ENCODE measurements at places on chromosomes 3 and 15.

- no peak for DNase-seq
These were observed 113.5 kb upstream of the LRRN1 start for GRCh38 chr3:3685721-3686120.

DNA sequence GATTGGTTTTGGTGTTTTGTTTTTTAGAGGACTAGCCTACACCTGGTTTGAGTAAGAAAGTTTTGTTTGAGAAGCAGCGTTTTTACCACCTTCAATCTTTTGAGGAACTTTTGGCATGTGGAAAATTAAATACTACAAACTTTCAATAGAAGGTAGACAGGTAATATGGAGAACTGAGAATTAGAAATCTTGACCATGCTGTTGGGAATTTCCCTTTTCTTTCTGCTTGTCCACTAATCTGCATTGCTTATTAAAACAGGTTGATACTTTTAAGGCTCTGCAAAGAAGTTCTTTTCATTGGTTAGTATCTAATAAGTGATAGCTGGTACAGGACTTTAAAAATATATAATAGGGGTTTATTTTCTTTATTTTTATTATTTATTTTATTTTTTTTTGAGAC, 31.9 kb downstream of the UBE2E1 start:
- DNase-seq: no peak

GRCh38 chr3:52524258-52524751, 9.4 kb downstream of the NT5DC2 start:
- no peak for DNase-seq

GRCh38 chr3:4478261-4478660, 11.2 kb upstream of the SUMF1 start:
- no peak for DNase-seq

DNA sequence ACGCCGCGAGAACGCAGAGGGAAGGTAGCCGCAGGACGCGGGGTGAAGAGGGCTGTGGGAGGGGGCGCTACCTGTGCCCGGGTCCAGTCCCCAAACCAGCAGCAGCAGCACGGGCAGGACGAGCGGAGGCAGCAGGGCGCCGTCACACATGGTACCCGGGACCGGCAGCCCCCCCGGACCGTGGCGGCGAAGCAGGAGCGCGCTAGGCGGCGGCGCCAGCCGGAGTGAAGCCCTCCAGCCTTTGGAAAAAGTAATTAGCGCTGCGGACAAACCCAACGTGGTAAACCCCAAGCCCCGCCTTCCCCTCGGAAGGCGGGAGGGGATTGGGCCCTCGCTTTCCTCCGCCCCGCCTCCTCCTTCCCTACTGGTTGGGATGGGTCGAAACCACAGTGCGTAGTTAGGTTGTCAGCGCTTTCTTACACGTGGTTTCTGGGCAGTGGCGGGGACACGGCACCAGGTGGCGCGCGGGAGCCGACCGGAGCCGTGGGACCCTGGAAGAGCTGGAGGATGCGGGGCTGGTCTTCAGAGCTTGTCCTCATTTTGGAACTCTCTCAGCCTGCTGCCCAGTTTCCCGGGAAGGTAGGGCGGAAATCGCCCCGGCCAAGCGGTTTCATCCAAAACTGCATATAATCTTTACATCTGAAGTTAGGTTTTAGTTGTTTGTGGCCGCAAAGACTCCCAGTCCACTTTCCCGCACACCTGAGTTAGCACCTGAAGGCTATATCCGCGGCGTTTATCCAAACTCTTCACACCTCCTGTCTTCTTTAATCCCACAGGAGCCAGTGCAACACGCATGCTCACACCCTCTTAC, at the start of gene ADAMTS17:
Gene ADAMTS17 (minus strand): TSS at position 226 of the 811 bp plus-strand sequence. CDS start 76 bp downstream, at position 150.
- peak; percentile 96 for DNase-seq

GRCh38 chr3:113437411-113437810, 3.9 kb downstream of the CFAP44 start:
- DNase-seq: no peak

- DNase-seq: no peak
These were observed 101.0 kb downstream of the ANP32A start for GRCh38 chr15:68719672-68720071.

DNA sequence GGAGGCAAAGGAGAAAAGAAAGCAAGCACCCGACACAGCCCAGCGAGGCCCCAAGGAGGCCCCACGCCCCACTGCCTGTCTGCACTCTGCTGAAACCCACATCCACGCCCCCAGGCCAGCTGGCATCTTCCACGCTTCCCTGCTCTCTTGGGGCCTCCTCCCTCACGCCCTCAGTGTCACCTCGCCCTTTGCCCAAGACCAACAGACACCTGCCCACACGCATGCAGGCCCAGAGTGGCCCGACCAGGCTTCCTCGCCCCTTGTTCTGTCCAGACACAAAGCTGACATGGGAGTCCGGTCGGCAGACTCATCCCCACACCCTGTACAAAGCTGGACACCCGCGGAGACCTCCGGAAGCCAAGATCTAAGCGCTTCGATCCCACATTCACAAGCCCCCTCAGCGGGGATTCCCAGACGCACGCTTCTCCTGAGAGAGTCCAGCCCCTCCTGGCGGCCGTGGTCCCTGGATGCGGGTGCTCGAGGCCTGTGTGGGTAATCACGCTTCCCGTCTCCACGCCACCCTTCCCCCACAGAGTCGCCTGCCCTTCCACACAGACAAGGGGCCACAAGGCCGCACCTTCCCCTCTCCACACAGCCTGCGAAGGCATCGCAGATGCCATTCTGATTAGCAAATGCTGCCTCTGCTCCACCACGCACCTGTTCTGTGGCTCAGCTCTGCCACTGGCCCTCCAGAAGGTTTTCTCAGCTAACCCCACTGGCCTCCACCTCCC, 176.6 kb downstream of the XXYLT1 start:
- DNase-seq: no peak

GRCh38 chr15:85897207-85897894, 102.6 kb upstream of the KLHL25 start:
- no peak for DNase-seq

- no peak for DNase-seq
These were observed 2.4 kb upstream of the RASSF1 start for GRCh38 chr3:50342813-50343633.

DNA sequence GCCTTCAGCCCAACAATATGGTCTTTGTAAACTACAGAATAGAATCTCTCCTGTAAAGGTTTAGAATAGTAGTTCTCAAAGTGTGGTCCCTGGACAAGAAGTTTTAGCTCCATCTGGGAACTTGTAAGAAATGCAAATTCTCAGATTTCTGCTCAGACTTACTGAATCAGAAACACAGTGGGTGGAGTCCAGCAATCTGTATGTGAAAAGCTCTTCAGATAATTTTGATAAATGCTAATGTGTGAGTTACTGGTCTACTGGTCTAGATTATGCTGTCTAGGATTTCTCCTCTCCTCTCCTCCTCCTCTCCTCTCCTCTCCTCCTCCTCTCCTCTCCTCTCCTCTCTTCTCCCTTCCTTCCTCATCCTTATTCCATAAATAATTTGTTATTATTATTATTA, 57.5 kb downstream of the RBMS3 start:
- no peak for DNase-seq

GRCh38 chr15:74179101-74179841, 5.8 kb downstream of the ISLR start:
- no peak for DNase-seq

GRCh38 chr3:185486394-185486793, 12.4 kb downstream of the TMEM41A start:
- DNase-seq: no peak

GRCh38 chr3:51709004-51709420, 2.1 kb downstream of the GRM2 start:
- DNase-seq: no peak

DNA sequence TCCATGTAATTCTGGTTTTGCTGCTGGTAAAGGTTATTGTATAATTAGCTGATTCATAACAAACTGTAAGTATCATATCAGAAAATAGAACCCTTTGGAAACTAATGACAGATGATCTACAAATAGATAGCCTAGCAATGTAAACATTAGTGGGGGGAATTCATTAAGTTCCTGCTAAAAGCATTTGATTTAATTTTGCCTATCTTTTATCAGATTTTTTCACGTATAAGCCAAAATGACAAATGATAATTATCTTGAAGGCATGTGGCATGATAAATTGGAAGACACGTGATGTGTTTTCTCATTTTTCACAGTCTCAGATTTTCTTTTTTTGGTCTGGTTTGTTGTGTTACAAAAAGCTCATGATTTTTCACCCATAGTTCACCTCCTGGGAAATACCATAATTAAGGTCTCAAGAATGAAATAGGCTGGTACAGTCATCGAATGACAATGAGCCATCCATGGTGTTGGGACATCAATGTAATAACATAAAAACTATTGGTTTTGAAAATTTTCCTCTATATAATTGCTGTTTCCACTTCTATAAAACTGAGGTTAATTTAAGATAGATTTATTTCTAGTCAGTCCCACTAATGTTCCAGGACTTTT, 325.9 kb upstream of the TBL1XR1 start:
- DNase-seq: no peak

DNA sequence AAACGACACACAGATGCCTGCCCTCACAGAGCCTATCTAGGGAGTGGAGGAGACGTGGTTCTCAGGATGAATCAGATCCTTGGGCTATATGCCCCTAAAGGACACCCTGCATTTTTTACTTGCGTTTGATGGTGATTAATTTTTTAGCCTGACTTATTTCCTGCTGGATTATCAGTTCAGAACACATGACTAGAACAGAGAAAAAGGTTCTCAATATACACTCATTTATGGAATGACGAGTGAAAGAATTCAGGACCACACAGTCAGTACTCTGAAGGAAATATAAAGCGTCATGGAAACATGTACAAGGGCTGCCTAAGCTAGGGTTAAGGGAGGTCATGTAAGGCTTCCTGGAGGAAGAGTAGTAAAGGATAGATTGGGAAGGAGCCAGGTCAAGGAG, 121.8 kb downstream of the SSR3 start:
- DNase-seq: no peak

GRCh38 chr3:7309641-7310102, 448.8 kb downstream of the GRM7 start:
- no peak for DNase-seq

DNA sequence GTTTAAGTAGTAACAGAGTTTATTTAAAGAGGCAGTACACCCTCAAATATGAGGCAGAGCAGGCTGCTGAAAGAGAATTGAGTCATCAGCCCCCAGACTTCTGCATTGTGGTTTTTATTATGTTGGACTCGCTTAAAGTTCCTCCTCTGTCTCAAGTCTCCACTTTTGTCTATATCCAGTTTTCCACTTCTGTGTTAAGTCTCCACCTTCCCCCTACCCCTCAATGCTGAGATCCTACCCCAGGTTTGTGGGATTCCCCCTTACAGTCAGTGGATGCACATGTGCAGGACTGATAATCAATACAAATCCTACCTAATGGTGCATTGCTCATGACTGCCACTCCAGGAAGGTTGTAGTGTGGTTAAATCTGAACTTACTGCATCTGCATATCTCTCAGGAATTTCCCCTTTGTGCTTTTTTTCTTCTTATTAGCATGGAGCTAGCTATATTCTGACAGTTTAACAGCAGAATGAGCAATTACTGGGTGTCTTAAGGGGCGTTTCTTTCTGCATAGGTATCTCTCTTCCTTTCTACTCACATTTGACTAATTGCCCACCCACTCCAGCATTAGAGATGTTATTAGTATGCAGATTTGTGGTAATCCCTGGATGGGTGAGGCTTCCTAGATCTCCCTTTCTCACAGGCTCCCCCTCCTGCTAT, 11.9 kb upstream of the CD200R1L start:
- no peak for DNase-seq

- no peak for DNase-seq
These were observed 32.2 kb upstream of the BCL6 start for GRCh38 chr3:187777331-187777941.

DNA sequence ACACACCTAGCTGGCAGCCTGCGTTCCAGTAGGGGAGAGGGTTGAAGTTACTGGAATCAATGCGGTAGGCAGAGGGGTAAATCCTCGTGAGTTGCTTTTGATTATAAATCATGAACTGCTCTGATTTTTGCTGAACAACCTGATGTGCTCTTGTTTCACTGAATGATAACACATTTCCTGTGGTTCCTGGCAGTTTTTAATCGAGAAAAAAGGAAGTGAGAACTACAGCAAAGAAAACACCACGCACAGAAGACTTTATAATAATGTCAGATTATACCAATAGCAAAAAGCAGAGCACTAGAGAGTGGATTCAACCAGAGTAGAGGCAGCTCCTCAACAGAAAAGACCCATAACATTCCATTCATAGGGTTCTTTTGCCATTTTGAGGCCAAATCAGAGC, 200.8 kb upstream of the STRIT1 start:
- DNase-seq: no peak

- no peak for DNase-seq
These were observed 133.8 kb downstream of the SPATA16 start for GRCh38 chr3:173007079-173007723.

DNA sequence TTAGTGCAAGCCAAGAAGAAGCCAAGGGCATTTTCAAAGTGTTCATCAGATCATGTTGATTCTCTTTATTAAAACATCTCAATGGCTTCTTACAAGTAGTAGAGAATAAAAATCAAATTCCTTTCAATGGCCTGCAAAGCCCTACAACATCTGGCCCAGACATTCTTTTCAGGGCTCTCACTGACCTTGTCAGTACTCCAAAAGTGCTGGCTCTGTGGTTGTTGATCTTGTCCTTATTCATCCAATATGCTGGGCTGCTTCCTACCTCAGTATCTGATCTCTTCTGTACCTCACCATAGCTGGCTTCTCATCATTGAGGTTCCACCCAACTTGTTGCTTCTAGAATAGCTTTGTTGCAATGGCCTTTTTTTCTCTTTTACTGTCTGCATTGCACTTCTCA, 74.0 kb upstream of the SAMMSON start:
- no peak for DNase-seq

GRCh38 chr3:167884481-167884880, 149.0 kb downstream of the SERPINI1 start:
- DNase-seq: no peak

DNA sequence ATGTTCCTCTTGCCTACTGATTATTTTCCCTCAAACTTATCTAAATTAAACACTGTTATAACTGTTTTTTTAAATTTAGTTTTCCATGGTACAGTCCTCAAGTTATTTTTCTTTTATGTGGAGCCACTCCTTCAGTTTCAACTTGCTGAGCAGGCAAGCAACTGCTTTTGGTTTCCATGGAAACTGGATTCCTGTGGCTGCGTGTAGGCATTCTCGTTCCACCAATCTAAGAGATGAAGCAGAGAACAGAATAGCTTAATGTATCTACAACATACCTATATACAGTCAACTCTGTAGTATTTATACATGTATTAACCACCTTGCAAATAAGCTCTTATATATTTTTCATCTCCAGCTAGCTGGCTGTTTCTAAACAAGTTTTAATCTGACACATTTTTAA, 25.8 kb upstream of the ANXA2 start:
- DNase-seq: peak; percentile 3

GRCh38 chr3:123404391-123404790, 44.5 kb downstream of the ADCY5 start:
- no peak for DNase-seq

DNA sequence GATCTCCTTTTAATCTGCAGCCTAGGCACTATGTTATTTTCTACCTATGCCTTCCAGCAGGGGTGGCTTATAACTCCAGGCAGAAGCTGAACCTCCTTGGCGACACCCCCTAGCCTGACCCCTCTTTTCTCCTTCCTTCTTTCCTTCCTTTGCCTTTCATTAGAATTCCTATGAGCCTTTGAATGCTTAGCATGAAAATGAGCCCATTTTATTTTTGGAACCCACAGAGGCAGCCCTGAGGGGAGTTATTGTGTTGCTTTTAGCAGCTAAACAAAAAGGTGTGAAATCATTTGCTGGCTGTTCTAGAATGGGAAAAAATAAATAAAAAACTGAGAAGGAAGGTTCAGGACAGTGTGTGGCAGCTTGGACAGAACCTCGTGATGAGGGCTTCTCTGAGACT, 164.6 kb upstream of the ICE2 start:
- DNase-seq: no peak

All from COR-L47 (cell line).